T-helper 17 cell (primary cell): ENCODE measurements at places on chromosomes 7 and 10.

DNA sequence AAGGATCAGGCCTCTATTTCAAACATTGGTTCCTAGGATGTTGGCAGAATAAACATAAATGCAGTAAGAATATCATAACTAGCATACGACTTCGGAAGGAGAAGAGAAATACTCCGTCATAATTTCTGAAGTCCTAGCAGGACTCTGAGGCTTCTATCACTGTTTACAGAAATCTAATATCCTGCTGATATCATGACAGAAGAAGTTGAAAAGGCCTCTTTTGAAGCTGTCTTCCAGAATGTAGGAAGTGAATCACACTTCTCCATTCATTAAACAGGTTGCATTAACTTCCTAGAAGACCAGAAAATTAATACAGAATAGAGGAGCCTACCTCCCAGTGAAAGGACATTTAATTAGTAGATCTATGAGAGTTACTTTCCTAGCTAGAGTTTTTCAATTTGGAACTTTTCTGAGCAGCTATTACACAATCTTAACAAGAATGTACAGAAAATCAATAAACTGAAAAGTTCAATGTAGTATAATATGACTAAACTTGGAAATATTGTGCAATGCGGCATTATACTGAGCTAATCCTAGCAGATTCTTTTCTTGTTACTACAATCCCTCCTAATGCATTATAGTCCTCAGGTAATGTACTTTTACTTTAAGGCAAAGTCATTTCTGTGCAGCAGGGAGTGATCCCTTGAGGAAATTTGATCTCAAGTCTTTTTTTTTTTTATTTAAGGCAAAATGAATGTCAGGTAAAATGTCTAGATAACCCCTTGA is 622.6 kb upstream of the CELF2 start:
- DNase-seq = no peak

- DNase-seq = no peak
Measured at GRCh38 chr10:77291596-77292505, 345.8 kb downstream of the KCNMA1 start.

GRCh38 chr10:11683529-11684320 is 58.5 kb upstream of the ECHDC3 start:
- no peak for DNase-seq

DNA sequence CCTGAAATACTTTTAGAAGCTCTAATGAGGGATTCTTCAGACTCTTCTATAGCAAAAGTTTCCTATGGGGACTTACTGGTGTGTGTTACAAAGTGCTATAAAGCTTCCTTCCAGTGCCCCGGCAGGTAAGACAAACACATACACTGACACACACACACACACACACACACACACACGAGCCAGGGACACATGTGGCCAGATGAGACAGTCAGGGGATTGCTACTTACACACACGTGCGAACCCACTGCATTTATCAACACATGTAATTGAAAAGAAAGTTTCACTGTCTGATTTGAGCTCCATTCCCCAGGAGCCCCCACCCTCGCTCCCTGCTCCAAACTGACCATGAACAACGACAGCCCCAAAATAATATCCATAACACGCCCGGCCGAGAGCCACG is 119.8 kb downstream of the PRPF18 start:
- DNase-seq = no peak

DNA sequence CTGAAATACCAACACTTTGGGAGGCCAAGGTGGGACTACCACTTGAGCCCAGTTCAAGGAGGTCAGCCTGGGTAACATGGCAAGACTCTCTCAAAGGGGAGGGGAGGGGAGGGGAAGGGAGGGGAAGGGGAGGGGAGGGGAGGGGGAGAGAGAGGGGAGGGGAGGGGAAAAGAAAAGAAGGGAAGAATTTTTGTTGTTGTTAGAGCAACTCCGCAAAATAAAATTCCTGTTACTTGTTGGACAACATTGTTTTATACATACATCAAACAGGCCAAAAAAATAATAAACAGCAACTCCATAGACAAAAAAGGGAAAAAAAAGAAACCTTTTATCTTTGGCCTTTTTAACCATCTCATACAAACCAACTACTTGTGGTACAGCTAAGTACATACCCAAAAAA is 57.3 kb upstream of the TRIM24 start:
- DNase-seq = no peak

DNA sequence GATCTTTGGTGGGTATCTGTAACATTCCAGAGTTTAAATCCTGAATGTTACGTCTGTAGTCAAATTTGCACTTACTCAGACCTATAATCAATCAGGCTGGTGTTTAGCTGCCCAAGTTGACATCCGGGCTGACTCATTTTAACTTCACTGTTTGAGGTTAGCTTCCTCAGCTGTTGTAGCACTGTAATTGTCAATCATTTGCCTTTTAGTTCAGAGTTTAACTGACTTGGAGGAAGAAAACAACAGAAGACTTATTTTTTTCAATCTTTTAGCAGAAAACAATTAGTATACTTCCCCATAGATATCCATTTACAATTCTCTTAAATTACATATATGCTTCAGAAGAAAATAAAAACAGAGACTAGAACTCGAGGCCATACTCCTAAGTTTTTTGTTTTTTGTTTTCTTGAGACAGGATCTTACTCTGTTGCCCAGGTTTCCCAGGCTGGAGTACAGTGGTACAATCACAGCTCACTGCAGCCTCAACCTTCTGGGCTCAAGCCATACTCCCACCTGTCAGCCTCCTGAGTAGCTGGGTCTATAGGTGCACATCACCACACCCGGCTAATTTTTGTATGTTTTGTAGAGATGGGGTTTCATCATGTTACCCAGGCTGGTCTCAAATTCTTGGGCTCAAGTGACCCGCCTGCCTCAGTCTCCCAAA is 38.5 kb upstream of the LRRC17 start:
- DNase-seq = no peak

DNA sequence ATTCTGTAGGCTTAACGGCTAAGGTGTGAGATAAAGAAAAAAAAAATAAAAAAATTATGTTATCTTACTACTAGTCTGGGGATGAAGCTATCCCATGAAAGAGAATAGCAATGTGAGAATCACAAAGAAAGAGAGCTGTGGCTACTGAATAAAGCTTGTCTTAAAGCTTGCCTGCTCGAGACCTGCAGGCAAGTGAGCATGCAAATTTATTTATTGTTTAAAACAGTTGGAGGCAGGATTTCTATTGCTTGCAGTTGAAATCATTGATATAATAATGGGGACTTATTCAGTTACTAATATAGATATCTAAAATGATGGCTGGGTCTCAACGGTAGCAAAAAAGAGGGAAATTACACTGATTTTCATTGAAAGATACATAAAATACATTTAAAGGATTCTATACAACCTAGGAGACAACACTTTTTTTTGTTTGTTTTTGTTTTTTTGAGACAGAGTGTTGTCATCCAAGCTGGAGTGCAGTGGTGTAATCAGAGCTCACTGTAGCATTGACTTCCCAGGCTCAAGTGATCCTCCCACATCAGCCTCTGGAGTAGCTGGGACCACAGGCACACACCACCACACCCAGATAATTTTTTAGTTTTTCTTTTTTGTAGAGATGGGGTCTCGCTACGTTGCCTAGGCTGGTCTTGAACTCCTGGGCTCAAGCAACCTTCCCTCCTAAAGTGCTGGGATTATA is 144.5 kb upstream of the FEZF1 start:
- DNase-seq = no peak

GRCh38 chr10:128868481-128868880 is 598.6 kb upstream of the MGMT start:
- DNase-seq = no peak

GRCh38 chr10:74118804-74119203 is 31.8 kb downstream of the AP3M1 start:
- no peak for DNase-seq

- DNase-seq = no peak
Measured at GRCh38 chr10:119364645-119365600, 157.6 kb downstream of the GRK5 start.

DNA sequence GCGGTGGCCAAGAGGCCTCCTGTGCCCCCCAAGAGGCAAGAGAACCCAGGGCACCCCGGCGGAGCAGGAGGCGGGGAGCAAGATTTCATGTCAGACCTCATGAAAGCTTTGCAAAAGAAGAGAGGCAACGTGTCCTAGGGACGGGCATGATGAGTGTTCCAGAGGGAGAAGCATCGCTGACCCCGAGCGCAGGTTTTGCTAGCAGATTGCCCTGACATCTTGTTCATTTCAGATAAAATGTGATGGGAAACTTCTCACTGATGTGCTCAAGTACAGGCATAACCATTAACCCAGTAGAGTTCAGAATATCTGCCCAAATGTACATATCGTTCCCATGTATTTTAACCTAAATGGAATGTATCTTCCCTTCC is 129.2 kb downstream of the APBB1IP start:
- DNase-seq = no peak

GRCh38 chr7:47490501-47491265 is 91.2 kb downstream of the TNS3 start:
- DNase-seq = no peak

DNA sequence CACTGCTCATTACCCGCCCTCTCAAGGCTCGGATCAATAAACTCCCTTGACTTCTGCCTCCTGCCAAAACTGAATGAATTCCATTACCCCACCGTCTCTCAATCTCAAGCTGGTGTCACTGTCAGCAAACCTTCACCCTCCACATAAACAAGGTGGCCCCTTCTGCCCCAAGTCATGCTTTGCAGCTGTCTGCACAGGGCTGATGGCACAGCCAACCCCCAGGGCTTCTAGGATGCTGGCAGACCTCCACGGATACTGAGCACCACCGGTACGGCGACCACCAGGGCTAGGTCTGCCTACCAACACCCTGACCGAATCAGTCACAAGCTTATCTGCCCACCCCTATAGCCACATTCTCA is 46.1 kb downstream of the PARD3 start:
- no peak for DNase-seq

GRCh38 chr7:47678641-47679380 is 96.9 kb upstream of the TNS3 start:
- DNase-seq = no peak

- no peak for DNase-seq
Measured at GRCh38 chr7:152968514-152968913, 209.0 kb downstream of the ACTR3B start.

DNA sequence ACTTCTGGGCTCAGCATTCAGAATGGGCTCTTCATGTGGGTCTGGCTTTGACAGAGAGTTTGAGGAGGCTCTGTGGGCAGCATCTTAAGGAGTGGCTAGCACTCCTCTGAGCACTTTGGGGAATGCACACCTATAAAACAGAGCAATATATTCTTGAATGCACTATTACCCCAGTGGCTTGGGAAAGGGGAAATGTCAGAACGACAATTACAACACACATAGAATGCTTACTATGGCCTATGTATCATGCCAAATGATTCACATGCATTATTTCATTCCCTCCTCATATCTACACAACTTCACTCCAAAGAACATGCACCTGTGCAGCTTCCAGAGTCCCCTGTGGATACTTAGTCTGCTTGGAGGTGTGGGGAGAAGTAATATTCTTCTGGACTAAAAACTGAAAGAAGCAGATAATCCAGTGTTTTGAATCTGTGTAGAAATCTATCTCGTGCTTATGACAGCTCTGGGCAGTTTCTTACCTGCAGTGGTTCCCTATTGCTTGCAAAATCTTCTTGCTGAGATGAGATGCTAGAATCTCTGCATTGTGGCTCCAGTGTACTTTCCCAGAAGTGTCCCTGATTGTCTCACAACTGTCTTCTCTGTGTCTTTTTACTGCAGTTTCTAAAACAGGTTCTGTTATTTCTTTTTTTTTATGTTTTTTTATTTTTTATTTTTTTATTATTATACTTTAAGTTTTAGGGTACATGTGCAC is 5.5 kb upstream of the MGAM start:
- DNase-seq = no peak

DNA sequence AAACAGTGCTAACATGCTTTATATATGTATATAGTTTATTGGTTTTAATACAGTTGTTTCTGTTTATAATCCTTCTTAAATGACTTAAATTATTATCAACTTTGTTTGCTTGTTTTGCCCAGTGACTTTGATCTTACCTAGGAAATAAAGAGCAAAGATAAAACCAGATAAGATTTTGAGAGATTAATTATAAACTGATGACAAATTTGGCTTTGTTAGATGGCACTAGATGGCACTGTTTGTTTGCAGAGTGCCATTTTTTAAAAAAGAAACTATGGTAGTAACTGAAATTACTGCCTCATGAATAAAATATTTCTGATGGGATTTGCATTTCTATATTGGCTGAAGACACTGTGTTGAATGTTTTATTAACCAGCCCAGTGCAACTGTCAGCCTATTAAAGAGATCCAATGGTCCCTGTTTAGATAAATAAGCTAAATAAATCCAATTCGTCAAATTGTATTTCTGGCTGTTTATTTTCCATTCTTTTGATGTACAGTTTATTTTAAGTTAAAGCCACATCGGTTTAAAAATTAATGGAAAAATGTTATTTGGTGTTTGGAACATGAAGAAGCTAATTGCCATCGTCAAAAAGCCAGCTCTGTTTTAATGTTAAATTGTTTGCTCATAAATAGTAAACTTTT is 28.7 kb downstream of the VTI1A start:
- DNase-seq = no peak

DNA sequence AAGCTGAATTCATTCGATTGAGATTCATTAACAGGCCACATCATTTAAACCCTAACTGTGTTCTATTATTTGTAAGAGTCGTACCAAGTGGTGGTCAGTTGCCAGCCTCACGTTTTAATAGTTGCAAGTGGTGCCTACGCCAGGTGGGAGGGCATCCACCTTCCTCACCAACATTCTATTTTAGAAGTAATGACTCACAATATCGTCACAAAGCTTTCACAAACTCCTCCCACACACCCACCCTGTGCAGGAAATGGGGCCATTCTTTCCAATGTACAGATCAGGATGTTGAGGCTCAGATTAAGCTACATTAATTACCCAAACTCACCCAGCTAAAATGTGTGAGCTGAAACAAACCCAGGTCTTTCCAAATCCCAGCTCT is 77.3 kb upstream of the SAMD8 start:
- no peak for DNase-seq

DNA sequence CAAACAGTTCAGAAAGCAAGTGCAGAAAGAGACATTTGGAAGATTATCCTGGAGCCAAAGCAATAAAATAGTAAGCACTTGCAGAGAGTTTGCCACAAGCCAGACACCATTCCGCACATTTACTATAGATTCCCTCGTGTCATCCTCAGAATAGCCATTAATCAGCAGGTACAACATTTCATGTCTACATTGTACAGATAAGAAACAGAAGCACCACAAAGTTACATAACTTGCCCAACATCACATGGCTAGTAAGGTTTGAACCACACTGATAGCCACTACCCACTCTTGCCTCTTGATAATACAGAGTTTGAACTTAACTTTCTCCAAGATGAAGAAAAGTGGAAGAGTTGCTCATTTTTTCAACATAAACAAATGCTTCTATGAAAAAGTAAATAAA is 40.6 kb upstream of the GHITM start:
- no peak for DNase-seq

DNA sequence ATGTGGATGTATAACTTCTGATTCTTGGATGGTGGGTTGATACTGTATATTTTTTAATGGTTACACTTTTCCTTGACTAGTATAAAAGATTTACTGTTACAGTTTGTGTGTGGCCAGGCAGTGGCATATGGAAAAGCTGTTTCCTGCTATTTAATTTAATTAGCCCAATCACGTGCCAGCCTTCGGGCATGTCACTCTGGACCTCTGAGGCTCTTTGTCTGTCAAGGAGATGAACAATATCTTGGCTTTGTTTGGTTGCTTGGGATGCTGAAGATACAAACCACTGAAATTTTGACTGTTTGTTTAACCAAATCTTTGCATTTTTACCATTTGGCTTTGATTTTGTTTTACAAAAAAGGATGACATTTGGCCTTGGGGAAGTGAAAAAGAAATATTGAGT is 185.0 kb downstream of the HDAC9 start:
- DNase-seq = no peak

GRCh38 chr7:50962962-50963374 is 180.3 kb upstream of the GRB10 start:
- DNase-seq = no peak
